ENCODE measurements at places on chromosomes 12 and 14.

DNA sequence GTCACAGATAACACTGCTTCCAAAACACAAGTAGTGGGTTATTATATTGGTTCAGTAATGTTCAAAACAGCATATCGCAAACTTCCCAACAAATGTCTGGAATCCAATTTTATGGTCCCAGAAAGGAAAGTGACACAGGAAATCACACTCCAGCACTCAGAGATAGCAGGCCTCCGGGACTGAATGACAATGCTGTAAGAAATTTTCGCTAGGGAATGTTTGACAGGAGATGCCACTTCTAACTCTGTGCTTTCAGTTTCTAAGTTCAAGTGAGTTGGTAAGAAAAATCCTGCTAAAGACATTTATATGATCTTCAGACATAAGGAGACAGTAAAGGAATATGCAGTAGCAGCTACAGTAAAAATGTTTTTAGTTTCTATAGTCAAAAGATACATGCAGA, 93.2 kb downstream of the SLC2A13 start:
- no peak for DNase-seq

- DNase-seq: no peak
These were observed 127.8 kb upstream of the SSTR1 start for GRCh38 chr14:38079886-38080285.

DNA sequence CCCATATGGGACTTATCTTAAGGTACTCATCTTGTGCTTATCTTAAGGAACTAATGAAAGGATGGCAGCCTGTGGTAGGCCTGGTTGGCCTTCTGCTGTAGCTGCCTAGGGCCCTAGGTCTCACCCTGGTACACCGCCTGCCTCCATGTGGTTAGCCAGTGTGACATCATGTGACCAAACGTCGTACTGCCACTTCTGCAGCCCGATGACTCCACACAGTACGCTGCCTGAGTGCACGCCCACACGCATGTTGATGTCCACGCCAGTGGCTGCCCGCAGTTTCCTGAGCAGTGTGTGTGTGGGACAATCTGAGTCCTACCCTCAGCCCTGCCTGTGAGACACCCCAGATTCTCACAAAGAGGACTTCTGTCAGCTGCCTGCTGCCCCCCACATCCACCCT, 5.1 kb downstream of the ADCY4 start:
- peak; percentile 77 for DNase-seq

DNA sequence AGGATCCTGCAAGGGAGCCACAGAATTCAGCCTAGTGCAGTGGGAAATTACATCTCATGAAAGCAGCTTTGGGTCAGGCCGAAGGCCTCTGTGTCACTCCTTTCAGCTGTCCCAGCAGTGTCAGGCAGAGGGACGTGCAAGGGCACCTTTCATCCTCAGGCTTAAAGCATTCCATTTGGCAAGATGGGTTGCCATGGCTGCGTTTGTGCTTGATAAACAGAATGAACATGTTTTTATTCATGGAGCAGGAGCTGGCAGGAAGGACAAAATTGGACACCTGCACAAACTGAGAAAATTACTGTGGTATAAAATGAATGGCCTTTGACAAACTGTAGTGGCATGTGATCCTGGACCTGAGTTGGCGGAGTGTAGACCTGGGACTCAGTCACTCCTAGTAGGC, 29.4 kb downstream of the ACAD10 start:
- no peak for DNase-seq

DNA sequence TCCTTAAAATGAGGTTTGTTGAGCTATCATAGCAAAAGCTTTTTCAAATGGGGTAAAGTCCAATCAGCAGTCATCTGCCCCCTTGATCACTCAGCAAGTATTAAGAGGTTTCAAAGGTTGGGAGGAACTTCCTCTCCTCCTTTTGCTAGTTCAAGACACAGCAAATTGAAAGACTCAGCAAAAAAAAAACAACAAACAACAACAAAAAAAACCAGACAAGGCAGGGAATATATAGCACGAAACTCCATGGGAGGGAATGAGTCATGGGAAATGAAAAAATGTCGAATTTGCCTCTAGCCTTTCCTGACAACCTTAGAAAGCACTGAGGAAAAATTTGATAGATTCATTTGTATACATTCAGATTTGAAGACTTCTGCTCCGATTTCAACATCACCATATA, 1.6 kb upstream of the SLC7A8 start:
- no peak for DNase-seq
